HS-5 (cell line): ENCODE measurements at places on chromosomes 1 and 21.

DNA sequence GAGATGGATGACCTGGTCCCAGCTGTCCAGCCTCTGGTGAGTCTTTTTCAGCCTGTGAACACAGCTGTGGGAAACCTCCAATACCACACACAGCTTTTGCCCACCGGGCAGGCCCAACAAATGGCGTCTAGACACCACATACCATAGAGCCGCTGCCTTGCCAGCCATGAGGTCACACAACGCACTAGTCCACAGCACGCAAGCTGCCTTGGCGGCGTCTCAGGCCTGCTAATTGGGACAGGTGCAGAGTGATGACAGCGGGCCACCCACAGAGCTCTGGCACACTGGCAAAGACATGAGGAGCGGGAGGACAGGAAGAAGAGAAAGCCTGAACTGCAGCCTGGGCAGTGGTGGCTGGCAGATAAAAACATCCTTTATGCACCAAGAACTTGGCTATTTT is 125.5 kb downstream of the ADAMTS1 start:
- DNase-seq = no peak

DNA sequence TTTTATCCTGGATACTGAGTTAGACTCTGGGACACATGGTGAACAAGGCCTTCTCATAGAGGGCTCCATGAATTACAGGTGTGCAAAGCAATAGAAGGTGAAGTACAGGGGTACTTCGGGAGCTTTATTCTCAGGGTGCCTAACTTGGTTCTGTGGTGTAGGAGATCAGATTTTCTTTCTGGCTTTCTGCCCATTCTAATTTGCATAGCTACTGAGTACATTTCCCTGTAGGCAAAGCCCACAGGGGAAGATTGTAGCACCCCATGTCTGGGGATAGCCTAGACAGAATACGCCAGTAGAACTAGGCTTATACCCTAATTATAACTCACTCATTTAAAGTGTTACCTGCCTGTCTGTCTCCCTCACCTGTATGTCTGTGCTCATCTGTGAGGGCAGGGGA is 49.7 kb downstream of the PGM1 start:
- no peak for DNase-seq

GRCh38 chr1:39955547-39956539 is 898 bp downstream of the MFSD2A start:
- DNase-seq = peak; percentile 39

GRCh38 chr1:53842347-53842746 is 4.3 kb upstream of the NDC1 start:
- DNase-seq = no peak

DNA sequence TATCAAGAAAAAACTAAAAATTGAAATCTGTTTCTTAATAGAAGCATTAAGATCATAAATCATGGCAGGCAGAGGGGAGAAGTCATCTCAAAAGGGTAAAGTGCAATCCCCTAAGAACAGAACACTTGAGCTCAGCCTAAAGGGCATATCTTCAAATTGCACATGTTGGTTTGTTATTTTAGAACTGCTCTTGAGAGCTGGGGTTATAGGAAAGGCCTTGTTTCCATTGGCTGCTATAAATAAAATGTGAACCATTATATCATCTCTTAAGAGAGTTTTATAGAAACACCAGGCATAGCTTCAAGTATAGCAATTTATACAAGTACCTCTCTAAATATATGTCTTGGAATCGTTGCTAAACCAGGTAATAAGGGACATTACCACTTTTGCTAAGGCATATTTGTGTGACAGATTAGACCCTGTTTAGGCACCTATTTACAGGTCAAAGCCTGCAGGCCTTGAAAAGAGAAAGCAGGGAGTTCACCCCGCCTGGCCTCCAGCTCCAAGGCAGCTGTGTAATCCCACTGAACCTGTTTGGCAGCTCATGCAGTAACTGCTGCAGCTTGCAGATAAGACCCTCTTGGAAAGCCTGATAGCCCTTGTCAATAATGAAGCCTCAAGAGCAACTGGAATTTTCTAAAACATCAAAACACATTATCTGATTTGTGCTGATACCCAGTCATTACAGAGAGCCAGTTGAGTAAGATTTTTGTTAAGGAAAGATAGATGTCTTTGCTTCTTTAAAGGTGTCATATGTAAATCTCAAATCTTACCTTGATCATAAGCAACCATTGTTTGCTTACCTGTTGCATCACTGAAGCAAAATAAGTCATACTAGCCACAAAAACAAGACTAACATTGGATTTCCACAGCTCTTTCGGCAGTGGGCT is 24.2 kb upstream of the SYDE2 start:
- no peak for DNase-seq

DNA sequence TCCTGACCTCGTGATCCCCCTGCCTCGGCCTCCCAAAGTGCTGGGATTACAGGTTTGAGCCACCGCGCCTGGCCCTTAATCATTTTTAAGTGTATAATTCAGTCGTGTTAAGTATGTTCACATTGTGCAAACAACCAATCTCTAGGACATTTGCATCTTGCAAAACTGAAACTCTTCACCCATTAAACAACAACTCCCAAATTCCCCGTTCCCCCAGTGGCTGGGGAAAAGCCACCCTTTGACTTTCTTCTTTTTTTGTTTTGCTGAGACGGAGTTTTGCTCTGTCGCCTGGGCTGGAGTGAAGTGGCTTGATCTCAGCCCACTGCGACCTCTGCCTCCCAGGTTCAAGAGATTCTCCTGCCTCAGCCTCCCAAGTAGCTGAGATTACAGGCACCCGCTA is 6.5 kb upstream of the THEMIS2 start:
- DNase-seq = no peak

- DNase-seq = no peak
Observed at GRCh38 chr21:40646651-40647050, 200.3 kb downstream of the DSCAM start.

GRCh38 chr1:214476986-214477870 is 74.2 kb downstream of the PTPN14 start:
- DNase-seq = peak; percentile 96

DNA sequence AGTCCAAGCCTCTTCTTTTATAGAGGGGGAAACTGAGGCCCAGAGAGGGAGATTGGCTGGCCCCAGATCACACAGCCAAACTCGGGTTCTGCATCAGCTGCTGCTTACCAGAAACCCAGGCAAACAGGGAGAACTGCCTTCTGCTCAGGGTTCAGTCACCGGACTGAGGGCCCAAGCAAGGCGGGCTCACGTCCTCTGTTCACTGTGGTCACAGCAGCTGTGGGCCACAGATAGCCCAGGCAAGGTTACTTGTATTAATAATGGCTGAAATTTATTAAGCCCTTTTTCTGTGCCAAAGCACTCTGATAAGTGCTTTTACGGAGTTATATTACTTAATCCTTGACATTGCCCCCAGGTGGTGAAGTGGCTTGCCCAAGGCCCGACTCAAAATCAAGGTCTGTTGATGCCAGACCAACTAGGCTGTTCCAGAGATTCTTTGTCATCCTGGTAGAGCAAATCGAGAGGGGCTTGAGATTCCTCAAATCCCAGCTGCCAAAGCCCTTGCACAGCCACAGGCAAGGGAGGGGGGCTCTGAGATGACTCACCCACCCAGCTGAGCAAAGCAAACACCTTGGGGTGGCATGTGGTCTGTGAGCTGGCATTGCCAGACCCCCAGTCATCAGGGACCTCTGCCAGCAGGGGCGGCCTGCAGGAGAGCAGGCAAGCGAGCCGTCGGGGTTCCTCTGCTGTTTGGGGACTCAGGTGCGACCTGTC is 36.5 kb downstream of the EPHB2 start:
- peak; percentile 53 for DNase-seq

DNA sequence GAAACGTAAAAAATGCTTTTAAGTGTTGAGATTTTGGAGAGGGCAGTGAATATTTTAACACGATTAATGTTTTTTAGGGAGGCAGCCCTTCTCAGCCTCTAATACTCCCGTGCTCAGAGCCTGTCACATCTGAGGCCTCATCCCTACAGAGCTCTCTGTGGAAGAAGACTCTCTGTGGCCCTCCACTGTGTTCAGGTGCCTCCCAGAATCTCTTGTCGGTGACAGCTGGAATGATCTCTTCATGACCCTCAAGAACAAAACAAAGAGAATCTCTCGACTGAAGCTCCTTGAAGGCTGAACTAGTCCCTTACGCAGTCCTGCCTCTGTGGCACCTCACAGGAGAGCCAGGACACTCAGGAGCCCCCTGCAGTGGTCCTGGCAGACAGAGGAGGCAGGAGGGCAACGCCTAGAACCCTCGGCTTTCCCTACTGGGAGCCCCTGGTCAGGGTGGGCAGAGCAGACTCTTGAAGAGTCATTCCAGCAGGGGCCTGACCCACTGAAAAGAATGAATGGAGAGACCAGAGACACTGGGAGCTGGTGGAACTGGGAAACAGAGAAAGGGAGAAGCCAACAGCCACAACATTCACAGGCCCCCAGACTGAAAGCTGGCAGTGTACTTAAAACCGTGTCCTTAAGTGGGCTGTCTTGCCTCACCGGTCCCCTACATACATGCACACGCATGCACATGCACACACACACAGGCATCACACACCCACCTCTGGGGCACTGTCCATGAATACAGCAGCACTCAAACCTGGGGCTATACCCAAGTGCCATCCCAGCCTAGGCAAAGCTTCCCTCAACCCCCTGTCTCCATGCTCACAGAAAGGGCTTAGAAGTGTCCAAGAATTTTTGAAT is 67.5 kb upstream of the ANGPTL1 start:
- DNase-seq = no peak

DNA sequence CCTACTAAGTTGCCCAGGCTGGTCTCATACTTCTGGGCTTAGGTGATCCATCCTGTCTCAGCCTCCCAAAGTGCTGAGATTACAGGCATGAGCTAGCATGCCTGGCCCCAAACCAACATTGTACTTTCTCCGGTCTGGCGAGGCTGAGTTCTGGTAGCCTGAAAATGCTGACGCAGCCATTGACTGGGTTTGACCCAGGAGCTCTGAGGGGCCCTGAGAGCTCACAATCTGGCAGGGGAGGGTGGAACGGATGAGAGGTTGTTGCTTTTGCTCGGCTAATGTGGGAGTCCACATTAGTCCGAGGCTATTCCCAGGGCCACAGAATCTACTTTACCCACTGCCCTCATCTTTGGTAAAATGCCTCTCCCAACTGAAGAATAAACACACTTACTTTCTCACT is 35.1 kb upstream of the PARP1 start:
- no peak for DNase-seq

GRCh38 chr1:31036749-31037500 is 28.6 kb downstream of the PUM1 start:
- no peak for DNase-seq

- no peak for DNase-seq
Observed at GRCh38 chr1:21673277-21673780, 4.2 kb upstream of the RAP1GAP start.

- DNase-seq = no peak
Observed at GRCh38 chr1:46021046-46021996, 111.1 kb downstream of the PIK3R3 start.

- no peak for DNase-seq
Observed at GRCh38 chr1:232978091-232978634, 27.8 kb downstream of the NTPCR start.

DNA sequence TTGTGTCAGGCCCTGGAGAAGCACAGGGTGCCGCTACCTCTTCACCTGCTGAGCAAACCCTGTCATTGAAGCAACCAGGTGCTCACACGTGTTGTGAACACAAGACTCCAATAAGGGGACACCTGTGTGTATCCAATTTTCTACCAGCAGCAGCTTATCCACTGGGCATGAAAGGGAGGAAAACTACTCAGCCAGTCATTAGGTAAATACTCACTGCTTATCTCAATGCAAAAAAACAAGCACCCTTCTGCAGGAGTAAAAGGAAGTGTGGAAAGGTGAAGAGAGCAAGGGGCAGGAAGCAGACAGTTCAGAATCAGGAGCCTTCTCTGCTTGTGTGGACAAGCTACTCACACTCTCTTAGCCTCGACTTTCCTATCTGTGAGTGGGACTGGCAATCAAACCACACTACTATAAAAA is 148.9 kb downstream of the ETS2 start:
- no peak for DNase-seq

- DNase-seq = no peak
Observed at GRCh38 chr1:182791281-182792179, 2.0 kb downstream of the NPL start.

DNA sequence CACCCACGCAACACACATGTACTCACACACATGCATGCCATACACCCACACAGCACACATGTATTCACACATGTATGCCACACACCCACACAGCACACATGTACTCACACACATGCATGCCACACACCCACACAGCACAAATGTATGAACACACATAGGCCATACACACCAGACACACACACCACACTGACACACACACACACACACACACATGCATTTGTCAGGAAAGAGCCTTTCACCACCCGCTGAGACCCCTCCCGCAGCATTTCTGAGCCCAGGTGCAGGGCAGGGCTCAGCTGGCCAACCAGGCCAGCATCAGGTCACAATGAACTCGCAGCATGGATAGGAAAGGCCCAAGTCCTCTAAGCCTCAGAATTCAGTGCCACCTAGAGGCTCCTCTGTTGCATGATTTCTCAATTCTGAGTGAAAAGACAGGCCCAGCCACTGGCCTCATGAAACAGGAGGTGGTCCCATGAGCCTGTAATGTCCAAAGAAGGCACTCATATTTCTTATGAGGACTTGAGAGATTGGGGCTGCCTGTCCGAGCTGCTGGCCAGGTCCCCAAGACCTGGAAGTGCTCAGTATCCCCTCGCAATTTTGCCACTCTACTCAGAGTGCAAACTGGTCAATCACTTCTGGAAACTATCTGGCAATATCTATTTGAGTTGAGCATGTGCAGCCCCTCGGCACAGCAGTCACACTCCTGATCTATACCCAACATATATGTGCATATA is 57.3 kb downstream of the PSMG1 start:
- peak; percentile 26 for DNase-seq

DNA sequence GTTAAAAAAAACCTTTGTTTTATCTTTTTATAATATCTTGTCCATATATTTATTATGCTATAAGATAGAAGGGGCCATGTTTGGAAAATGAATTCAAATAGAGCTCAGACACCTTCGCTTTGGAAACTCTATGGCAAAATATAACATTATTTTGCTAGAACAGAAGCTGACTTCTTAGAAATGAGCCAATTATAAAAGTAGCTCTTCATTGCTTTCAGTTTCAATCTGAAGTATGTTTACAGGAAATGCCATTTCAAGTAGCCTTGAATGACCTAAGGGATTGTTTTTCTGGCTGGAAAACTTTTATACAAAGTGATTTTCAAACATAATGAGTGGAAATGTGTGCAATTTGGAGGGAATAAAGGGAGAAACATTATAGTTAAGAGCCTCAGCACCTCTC is 37.8 kb upstream of the GBP5 start:
- no peak for DNase-seq

GRCh38 chr1:31111290-31111951 is 45.9 kb upstream of the PUM1 start:
- DNase-seq = no peak

GRCh38 chr1:4027492-4028138 is 127.5 kb upstream of the C1orf174 start:
- no peak for DNase-seq

GRCh38 chr1:101262630-101263348 is 26.0 kb downstream of the S1PR1 start:
- no peak for DNase-seq

DNA sequence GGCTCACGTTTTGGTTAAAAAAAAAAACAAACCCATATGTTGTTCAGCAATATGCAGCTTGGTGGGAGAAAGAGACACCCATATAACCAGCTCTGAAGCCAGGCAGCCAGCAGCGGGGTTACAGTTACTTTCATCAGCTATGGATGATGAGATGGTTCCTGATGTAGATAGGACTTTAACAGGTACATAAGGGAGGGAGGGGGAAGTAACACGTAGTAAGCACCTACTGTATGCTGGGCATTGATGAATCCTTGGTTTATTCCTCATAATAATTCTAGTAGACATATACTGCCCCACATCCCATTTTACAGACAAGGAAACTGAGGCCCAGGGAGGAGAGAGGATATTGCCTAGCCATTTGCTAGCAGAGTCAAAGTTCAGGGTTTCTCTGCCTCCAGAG is 2.0 kb downstream of the SLC1A7 start:
- no peak for DNase-seq
